ENCODE measurements at places on chromosomes 6 and 20.

- DNase-seq: no peak
These were observed 64.7 kb downstream of the ITCH start for GRCh38 chr20:34427784-34428183.

DNA sequence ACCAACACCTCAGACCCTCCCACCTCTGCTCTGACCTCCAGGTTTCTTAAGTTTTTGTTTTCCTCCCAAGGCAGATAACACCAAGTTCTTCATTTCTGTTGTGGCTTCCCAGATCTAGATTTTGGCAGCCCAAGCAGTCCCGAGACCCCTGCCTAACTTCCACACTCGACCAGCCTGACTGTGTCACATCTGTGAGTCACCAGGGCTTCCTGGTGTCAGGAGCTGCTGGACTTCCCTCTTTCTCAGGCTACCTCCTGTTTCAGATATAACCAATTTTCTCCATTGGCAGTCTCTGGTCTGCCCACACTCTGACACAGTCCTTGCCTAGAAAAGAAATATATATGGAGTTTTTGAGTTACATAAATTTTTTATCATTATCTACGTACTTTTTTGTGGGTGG is 46.1 kb upstream of the CCN6 start:
- DNase-seq: peak; percentile 52

DNA sequence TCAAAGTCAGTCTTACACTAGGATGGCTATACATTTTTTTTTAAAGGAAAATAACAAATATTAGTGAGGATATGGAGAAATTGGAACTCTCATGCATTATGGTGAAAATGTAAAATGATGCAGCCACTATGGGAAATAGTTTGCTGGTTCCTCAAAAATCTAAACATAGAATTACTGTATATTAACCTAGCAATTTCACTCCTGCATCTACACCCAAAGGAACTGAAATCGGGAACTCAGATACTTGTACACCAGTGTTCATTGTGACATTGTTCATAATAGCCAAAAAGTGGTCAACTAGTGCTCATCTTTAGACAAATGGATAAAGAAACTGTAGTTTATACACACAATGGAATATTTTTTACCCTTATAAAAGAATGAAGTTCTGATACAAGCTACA is 110.7 kb downstream of the UTRN start:
- DNase-seq: no peak

- DNase-seq: no peak
These were observed 354.4 kb upstream of the KCNQ5 start for GRCh38 chr6:72267470-72267869.

DNA sequence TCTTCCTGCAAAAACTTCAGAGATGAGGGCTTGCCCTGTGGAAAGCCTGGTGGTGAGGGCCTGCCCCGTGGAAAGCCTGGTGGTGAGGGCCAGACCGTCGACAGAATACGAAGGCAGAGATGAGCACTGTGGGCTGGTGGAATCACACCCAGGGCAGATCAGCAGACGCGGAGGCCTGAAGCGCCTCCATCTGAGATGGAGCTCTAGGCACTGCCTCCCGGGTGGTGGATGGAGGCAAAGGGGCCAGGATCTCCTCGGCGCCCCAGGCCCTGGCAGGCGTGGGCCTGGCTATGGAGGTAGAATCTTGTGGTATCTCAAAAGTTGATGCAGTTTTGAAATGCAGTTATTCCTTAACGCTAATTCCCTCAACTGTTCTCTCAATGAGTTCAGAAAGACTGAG is 104.8 kb downstream of the PSMB1 start:
- no peak for DNase-seq

DNA sequence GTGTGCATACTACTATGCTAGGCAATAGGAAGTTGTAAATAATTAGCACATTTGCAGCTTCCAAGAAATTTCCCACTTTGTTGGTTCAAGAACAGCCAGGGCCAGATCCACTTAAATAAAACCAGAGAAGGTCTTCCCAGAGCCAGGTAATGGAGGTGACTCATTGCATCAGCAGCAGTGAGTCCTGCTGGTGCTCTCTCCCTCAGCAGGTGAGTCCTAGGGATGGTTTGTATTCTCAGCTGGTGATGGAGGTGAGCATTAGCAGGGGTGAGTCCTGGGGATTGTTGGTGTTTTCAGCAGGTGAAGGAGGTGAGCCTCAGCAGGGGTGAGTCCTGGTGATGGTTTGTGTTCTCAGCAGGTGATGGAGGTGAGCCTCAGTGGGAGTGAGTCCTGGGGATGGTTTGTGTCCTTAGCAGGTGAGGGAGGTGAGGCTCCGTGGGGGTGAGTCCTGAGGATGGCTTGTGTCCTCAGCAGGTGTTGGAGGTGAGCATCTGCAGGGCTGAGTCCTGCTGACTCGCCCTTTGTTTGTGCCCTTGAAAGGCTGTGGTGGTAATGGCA is 232.8 kb upstream of the EXOC2 start:
- no peak for DNase-seq

DNA sequence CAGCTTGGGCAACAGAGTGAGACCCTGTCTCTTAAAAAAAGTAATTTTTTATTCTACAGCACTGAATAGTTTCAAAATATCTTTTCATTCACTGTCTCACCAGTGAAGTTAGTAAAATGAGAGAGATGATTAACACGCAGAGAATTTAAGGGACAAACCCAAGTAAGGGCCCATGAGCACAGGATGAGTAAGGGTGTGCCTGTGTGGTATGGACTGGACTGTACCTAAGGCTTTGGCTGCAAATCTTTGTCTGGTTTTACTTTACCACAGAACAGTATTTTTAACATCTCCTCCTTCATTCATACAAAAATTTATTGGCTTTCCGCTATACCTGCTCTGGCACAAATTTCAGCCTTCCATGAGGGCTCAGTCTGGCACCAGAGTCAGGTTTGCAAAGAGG is 433.3 kb downstream of the UTRN start:
- DNase-seq: peak; percentile 16

- no peak for DNase-seq
These were observed 30.0 kb upstream of the CHMP4B start for GRCh38 chr20:33781133-33781532.

- DNase-seq: no peak
These were observed 2.3 kb upstream of the NKX2-2 start for GRCh38 chr20:21516180-21516567.

- no peak for DNase-seq
These were observed 4.7 kb upstream of the C6orf132 start for GRCh38 chr6:42147138-42147562.

GRCh38 chr6:10341605-10342004 is 73.3 kb downstream of the TFAP2A start:
- no peak for DNase-seq

DNA sequence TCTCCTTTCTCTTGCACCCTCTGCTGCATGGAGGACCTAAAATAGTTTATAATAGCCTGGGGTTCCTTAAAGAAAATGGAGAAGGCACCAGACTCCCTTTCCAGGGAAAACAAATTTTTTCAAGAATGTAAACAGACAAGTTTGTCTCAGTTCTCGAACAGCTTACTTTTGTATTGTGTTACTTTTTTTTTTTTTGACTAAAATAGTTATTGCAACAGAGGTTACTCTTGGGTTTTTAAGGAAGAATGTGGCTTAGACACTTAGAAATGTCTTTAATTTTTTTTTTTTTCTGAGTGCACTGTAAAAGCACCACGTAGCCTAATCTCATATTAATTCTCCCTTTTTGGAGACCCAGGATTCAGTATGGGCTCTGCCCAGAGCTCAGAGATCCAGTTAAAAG is 148.7 kb upstream of the CARMIL1 start:
- DNase-seq: no peak

DNA sequence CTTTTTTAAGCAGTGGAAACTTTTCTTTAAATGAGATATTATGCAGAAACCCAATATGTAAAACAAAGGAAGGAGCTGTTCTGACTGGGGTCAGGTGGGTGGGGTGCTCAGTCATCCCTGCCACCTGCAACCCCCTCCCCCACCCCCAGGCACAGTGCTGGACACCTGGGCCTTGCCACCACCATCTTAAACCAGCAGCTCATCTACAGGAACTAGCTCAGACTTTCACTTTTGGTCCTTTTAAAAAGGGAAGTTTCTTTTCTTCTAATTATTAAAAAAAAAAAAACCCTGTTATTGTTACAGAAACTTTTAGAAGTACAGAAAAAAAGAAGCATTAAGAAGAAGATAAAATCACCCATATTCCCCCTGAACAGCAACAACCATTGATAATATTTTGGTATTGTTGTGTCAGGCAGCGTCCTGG is 37.1 kb downstream of the PPP1R16B start:
- DNase-seq: no peak

- DNase-seq: no peak
These were observed 54.3 kb upstream of the GATA5 start for GRCh38 chr20:62529896-62530642.

DNA sequence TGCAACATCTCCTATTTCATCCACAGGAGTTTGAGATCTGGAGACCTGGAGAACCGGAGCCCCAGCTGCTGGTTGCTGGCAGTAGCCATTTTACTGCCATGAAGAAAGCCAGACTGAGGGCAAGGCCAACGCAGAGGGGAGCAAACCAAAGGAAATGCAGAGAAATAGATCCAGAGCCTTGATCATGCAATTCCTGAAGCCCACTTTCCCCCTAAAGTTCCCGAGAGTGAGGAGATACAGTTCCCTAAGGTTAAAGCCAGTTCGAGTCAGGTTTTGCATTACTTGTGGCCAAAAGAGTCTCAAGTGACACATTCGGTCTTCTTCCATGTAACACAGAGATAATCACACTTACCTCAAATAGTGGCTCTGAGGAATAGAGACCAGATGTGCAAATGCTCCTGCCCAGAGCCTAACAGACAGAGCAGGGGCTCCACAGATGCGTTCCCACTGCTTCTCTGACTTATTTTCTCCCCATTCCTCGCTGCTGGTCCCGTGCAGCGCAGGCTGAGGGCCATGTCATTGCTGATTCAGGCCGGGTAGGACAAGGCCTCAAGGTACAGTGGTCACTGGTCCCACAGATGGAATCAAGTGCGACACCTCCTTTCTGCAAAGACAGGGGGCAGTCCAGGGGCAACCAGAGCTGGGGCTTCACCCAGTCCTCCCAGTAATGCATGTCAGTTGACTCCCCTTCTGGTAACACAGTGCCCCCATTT is 35.1 kb upstream of the NFATC2 start:
- no peak for DNase-seq

GRCh38 chr20:25117990-25118389 is 36.0 kb upstream of the VSX1 start:
- DNase-seq: no peak

DNA sequence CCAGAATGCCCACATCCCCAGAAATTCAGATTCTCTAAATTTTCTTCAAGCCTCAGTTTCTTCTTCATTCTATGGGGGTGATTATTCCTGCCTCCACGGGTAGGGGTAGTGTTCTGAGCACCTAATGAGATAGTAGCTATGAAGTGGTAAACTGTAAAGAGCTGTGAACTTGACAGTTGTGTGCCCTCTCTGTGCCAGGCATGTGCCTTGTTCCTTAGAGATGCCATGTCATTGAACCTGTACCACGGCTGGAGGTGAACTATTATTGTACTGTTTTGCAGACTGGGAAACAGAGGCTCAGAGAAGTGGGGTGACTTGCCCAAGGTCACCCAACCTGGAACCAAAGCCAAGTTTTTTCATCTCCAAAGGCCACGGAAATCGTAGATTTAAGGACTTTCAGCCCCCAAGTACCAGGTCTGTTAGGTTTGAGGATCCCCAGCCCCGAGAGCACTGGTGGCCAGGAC is 67.7 kb upstream of the SIRPA start:
- no peak for DNase-seq

DNA sequence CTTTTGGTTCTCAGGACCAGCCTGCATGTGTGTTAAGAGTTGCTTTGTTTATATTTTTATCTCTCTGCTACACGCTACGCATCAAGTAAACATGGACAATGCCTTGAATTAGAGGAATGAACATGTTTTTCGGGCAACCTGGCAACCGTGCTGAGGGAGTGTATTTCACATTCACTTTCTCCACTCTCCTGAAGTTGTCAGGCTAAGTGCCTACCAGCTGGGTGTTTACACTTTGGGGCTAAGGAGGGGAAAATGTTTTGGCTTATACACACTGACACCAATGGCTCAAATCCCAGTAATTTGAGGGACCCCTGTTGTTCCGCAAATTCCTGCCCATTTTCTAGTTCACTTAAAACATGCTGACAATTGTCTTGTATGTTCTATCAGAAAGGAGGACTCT is 141.5 kb upstream of the PDE7B start:
- DNase-seq: no peak

DNA sequence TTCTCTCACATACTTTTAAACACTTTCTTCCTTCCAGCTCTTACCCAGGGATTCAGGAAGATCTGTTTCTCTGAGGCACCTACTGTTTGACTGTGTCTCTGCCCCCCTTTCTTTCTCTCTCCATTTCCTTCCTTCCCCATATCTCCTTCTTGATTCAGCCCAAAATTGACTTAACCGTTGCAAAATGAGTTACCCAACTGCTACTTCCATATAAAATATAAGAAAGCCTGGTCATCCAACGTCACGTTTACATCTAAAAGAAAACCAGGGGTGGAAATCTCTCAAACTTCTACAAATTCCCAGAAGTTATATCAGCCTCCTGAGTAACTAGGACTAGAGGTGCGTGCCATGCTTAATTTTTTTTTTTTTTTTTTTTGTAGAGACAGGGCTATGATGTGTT is 95.2 kb upstream of the INSM1 start:
- no peak for DNase-seq

DNA sequence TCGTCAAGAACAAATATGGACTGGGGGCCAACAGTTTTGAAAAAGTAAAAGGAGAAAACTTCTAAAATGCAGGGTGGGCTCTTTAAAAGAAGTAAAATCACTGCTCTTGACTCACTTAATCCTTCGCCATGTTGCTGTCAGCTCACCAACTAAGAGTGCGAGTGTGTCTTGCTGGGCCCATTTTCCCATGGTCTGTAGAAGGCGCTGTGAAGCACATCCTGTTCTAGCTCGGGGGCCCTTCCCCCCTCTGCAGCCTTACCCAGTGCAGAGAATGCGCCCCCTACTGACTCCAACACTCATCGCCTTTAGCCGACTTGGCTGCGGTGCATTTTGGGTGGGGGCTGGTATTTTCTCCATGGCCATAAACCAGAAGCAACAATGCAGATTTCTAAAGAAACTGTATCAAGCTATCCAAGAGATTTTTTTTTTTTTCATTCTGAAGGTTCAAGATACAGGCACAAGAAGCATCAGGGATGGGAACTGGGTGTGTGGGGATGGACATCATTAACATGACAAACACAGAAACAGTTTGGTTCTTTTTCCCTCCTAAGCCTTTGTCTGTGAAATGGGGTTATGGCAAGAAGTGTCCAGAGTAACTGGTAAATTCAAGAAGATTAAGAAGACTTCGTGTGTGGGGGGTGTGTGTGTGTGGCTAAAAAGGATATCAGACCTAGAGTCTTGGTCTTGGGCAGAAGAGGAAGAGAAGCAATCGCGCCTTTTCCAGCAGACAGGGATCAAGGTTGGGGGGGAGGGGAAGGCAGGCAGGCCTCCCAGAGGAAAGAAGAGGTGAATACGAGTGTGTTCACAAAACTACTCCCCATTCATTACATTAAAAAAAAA is 1.7 kb downstream of the ADNP start:
- peak; percentile 96 for DNase-seq
